ENCODE measurements at places on chromosomes 6 and 20. TPM values are rescaled to one million over a fixed set of nuclear protein-coding genes. Genes with fewer than 3 reads are reported as not detected.
A peak's percentile ranks its signal among the peaks of the same experiment; 100 is the strongest.

GRCh38 chr6:83978324-83978734 lies 55.2 kb upstream of the MRAP2 start:
- no peaks in the 10 kb centered on the region for H3K4me1 ChIP-seq
- no peaks in the 10 kb centered on the region for H3K36me3 ChIP-seq
- no peak for DNase-seq
- H3K27ac ChIP-seq: no peak overlapping the region

DNA sequence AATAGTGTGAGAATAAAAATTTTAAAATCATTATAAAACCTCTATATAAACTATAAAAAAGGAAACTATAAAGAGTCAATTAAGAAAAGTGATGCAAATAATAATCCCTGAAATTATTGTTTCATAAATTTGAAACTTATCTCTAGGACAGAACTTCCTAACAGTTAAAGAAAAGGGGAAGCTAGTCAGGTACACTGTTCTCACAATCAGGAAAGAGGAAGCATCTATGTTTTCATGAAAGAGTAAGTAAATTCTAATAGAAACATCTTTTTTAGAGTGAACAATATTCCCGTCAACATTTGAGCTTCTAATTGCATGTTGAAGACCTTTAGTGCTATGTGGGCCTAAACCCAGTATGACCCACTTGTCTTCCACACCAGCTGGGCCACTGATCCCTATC lies 1.2 kb upstream of the ADGRF1 start:
- no peaks in the 10 kb centered on the region for H3K36me3 ChIP-seq
- H3K27ac ChIP-seq: no peak overlapping the region
- H3K4me3 ChIP-seq: no peak overlapping the region

DNA sequence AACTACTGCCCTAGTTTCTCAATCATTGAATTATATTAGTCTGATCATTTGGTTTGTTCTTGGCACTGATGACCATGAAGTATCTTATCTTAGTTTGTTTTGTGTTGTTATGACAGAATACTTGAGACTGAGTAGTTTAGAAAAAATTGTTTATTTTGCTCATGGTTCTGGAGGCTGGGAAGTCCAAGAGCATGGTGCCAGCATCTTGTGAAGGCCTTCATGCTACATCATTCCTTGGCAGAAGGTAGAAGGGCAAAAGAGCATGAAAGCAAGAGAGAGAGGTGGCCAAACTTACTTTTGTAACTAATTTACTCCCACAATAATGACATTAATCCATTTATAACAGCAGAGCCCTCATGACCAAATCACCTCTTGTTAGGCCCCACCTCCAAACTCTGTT lies 40.1 kb upstream of the ANKEF1 start:
- H3K36me3 ChIP-seq: no peaks in the 10 kb centered on the region
- no peaks in the 10 kb centered on the region for H3K4me1 ChIP-seq
- no peak overlapping the region for H3K27ac ChIP-seq
- H3K4me3 ChIP-seq: no peak overlapping the region

- no peaks in the 10 kb centered on the region for H3K36me3 ChIP-seq
- no peak for DNase-seq
- no peak overlapping the region for H3K27ac ChIP-seq
- no peaks in the 10 kb centered on the region for H3K27me3 ChIP-seq
- H3K4me3 ChIP-seq: no peak overlapping the region
- no peaks in the 10 kb centered on the region for H3K4me1 ChIP-seq
Observed at GRCh38 chr6:108768166-108768555, 80.1 kb upstream of the ARMC2 start.

DNA sequence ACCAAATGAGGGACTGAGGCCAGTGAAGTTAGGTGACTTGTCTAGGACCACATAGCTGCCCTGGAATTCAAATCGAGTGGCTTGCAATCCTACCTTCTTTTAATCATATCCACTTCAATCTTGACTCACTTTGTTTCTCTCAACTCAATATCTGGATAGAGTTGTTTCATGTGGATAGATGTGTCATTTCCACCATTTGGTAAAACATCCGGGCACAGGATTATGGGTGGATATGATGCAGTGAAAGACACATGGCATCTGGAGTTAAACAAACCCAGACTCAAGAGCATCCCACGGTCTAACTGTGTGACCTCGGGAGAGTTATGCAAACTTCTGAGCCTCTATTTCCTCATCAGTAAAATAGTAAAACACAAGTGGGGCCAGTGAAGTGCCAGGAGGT lies 103.6 kb upstream of the CNKSR3 start:
- no peak overlapping the region for H3K27ac ChIP-seq
- H3K27me3 ChIP-seq: peaks cover 2% of the 10 kb centered on the region
- H3K4me3 ChIP-seq: no peak overlapping the region
- no peak for DNase-seq
- no peaks in the 10 kb centered on the region for H3K36me3 ChIP-seq
- H3K4me1 ChIP-seq: peaks cover 5% of the 10 kb centered on the region

GRCh38 chr6:110338820-110339470 lies 19.2 kb downstream of the METTL24 start:
- H3K36me3 ChIP-seq: no peaks in the 10 kb centered on the region
- no peaks in the 10 kb centered on the region for H3K27me3 ChIP-seq
- no peak overlapping the region for H3K4me3 ChIP-seq
- H3K27ac ChIP-seq: no peak overlapping the region
- peaks cover 2% of the 10 kb centered on the region for H3K4me1 ChIP-seq

- no peaks in the 10 kb centered on the region for H3K36me3 ChIP-seq
- H3K27me3 ChIP-seq: no peaks in the 10 kb centered on the region
- H3K27ac ChIP-seq: no peak overlapping the region
- DNase-seq: no peak
Observed at GRCh38 chr20:19407736-19408135, 195.3 kb downstream of the SLC24A3 start.

- H3K27ac ChIP-seq: peak overlapping the region; percentile 93
- no peaks in the 10 kb centered on the region for H3K36me3 ChIP-seq
- H3K4me1 ChIP-seq: peaks cover 46% of the 10 kb centered on the region
- H3K27me3 ChIP-seq: no peaks in the 10 kb centered on the region
- H3K4me3 ChIP-seq: peak overlapping the region; percentile 34
Observed at GRCh38 chr20:63846128-63846771, 15.0 kb upstream of the ABHD16B start.

DNA sequence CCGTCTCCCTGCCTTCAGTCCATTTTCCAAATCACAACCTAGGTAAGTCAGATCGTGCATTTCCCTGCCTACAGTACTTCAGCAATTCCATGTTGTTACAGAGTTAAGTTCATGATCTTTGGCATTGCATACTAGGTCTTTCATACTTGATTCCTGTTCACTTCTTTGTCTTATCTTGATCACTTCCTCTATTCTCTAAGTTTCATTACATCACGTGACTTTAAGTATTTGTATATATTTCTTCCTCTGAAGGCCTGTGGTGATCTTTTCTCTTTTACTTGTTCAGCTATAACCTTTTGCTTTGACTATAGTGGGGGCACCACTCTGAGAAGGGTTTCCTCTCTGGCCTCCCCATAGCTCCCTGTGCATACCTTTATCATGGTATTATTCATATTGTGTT lies 100.2 kb downstream of the TRMT11 start:
- peaks cover 2% of the 10 kb centered on the region for H3K36me3 ChIP-seq
- H3K4me1 ChIP-seq: no peaks in the 10 kb centered on the region
- DNase-seq: no peak
- H3K27ac ChIP-seq: no peak overlapping the region

DNA sequence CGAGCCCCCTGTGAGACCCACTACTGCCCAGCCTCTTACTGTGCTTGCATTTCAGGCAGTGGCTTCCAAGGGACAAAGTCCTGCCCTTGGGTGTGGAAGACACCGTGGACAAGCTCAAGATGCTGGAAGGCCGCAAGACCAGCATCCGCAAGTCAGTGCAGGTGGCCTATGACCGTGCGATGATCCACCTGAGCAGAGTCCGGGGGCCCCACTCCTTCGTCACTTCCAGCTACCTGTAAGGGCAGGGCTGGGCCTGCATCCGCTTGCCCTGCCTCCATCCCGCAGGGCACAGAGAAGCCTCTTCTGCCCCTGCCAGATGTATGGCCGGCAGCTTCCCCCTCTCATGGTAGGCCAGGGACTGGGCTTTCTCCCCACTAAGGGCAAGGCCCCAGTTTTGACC lies 33.8 kb downstream of the BRPF3 start:
- peaks cover 70% of the 10 kb centered on the region for H3K36me3 ChIP-seq
- no peaks in the 10 kb centered on the region for H3K27me3 ChIP-seq
- no peak overlapping the region for H3K27ac ChIP-seq
- H3K4me1 ChIP-seq: no peaks in the 10 kb centered on the region
- DNase-seq: no peak
- H3K4me3 ChIP-seq: no peak overlapping the region

- no peaks in the 10 kb centered on the region for H3K36me3 ChIP-seq
- H3K27ac ChIP-seq: no peak overlapping the region
- H3K27me3 ChIP-seq: no peaks in the 10 kb centered on the region
- peak; percentile 84 for DNase-seq
- no peak overlapping the region for H3K4me3 ChIP-seq
Observed at GRCh38 chr20:47150403-47151152, 205.9 kb downstream of the ZMYND8 start.

- no peak overlapping the region for H3K27ac ChIP-seq
- H3K36me3 ChIP-seq: no peaks in the 10 kb centered on the region
- peaks cover 22% of the 10 kb centered on the region for H3K27me3 ChIP-seq
Observed at GRCh38 chr20:61310954-61311353, 58.9 kb downstream of the CDH4 start.

DNA sequence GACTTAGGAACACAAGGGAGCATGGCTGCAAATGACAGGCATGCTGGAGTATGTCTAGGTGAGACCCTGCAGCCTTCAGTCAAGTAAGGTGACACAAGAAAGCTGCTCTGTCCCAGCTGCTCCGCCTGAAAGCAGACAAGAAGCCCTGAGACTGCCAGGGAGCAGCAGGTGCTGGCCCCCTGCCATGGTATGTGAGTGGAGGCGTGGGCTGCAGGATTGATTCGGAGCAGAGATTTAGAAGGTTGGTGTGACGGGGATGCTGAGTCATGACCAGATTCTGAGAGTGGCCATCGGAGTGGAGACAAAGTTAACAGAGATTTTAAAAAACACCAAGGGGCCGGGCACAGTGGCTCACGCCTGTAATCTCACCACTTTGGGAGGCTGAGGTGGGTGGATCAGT lies 17.8 kb downstream of the LRP11 start:
- peaks cover 3% of the 10 kb centered on the region for H3K27me3 ChIP-seq
- peak; percentile 76 for DNase-seq
- no peak overlapping the region for H3K27ac ChIP-seq
- no peak overlapping the region for H3K4me3 ChIP-seq

- H3K36me3 ChIP-seq: no peaks in the 10 kb centered on the region
- peaks cover 7% of the 10 kb centered on the region for H3K4me1 ChIP-seq
- H3K27ac ChIP-seq: no peak overlapping the region
- no peak for DNase-seq
Observed at GRCh38 chr6:110355727-110356126, 2.4 kb downstream of the METTL24 start.

DNA sequence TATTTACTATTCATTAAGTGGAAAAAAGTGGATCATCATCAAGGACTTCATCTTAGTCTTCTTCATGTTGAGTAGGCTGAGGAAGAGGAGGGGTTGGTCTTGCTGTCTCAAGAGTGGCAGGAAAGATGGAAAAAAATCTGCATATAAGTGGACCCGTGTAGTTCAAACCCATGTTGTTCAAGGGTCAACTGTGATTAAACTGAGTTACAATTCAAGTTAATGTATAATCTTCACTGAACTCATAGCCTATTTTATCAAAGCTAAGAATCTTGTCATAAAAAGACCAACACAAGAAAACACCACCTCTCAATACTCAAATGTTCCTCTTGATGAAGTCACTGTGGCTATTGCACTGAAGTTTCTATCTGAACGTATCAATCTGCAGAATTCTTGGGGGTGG lies 260.2 kb downstream of the FNDC1 start:
- peaks cover 5% of the 10 kb centered on the region for H3K4me1 ChIP-seq
- H3K36me3 ChIP-seq: no peaks in the 10 kb centered on the region
- H3K4me3 ChIP-seq: no peak overlapping the region
- peak overlapping the region; percentile 53 for H3K27ac ChIP-seq
- no peak for DNase-seq

DNA sequence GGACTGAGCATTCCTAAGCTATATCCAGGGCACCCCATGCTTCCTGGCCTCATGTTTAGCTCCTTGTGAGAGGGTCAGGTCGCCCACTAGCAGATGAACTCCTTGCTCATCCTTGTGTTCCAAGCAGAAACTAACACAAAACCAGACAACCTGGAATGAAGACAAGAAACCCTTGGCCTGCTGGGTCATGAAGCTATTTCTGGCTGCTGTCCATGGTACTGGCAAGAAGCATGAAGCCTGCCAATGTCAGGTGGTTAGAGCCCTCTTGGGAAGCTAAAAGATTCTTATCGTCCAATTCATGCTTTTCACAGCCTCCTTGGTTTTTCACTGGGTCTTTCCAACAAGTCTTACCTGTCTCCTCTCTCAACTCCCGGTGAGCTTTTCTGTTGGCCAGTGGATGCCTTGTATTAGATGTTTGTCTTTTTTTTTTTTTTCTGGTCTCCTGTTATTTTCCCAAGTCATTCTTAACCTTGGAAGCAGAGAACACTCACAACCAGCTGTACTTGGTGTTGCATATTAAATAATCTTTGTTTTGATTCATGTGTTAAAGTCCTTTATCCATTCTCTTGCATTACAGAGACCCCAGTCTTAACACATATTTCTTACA lies 180.3 kb downstream of the ANKRD60 start:
- no peaks in the 10 kb centered on the region for H3K36me3 ChIP-seq
- no peaks in the 10 kb centered on the region for H3K27me3 ChIP-seq
- H3K4me1 ChIP-seq: peaks cover 24% of the 10 kb centered on the region
- no peak overlapping the region for H3K4me3 ChIP-seq

GRCh38 chr6:75751443-75751842 lies 2.4 kb downstream of the MYO6 start:
- H3K4me1 ChIP-seq: peaks cover 2% of the 10 kb centered on the region
- no peak overlapping the region for H3K27ac ChIP-seq
- H3K36me3 ChIP-seq: no peaks in the 10 kb centered on the region
- peaks cover 10% of the 10 kb centered on the region for H3K27me3 ChIP-seq
- DNase-seq: no peak

The ESR1 gene
- 0.44 TPM for total RNA-seq

The TCF15 gene
- total RNA-seq: 5.9 TPM

The PGK2 gene
- total RNA-seq: not detected

The ADGRB3 gene
- total RNA-seq: 1.5 TPM

The DACT2 gene
- total RNA-seq: 2.0 TPM

The SDCBP2 gene
- total RNA-seq: 2.3 TPM

The DDX39B gene
- total RNA-seq: 354 TPM

The PBOV1 gene
- not detected for total RNA-seq

The TIAM2 gene
- total RNA-seq: 13.7 TPM

The OGFR gene
- total RNA-seq: 23.2 TPM

The SLC22A2 gene
- 0.04 TPM for total RNA-seq

All from muscle of leg (tissue), 16 donors.